ENCODE measurements at places on chromosomes 5 and 9.

DNA sequence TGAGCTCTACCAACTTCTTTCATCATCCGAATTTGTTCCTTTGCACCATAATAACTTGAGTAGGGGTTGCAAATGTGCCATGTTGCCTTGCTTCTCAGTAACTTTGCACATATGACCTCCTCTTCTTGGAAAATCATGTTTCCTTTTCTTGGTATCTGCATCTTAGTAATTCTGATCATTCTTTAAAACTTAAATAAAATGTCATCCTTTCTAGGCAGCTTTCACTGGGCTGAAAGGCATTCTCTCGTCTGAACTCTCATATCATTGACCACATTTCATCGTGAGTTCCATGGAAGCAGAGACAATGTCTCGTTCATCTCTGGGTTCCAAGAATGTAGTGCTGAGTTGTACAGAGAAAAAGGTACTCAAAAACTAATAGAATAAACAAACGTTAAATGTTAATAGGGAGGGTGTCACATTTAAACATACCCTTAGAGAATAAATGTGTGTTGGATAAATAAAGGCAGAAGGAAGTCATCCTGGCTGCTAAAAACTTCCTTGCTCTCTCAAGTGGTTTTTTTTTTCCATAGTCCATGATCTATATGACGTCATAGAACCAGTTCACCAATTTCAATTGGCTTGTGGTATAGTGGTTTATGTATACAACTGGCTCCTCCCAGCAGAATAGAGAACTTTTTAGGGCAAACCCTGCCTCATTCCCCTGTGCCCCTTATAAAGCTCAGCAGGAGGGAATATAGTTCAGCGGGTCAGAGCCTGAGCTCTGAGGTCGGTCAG, 218.1 kb upstream of the TRIM32 start:
- no peak for DNase-seq

GRCh38 chr9:86557063-86557766, 203.0 kb upstream of the TUT7 start:
- no peak for DNase-seq

GRCh38 chr9:132740526-132741309, 70.5 kb downstream of the GTF3C4 start:
- no peak for DNase-seq

GRCh38 chr9:129667850-129668249, 2.4 kb downstream of the PRRX2 start:
- no peak for DNase-seq

- no peak for DNase-seq
These were observed 295.0 kb downstream of the CAAP1 start for GRCh38 chr9:26597542-26598149.

DNA sequence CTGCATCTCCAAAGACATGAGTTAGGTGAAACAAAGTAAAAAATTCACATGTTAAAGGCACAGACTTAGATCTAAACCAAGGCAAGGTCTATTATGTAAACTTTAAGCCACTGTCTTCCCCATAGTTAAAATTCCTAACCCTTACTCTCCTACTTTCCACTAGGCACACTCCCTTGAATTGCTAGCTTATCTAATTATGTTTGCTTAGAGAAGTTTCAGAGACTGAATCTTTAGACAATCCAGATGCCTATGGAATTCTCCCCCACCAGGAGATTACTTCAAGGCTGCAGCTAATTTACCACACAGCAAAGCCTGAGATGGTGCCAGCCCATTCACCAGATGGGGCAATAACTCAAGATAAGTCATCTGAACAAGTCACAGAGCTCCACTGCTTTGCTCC, 803.1 kb upstream of the COX7C start:
- DNase-seq = no peak

Data from T-helper 17 cell (primary cell).